Tibial nerve (tissue), 4 donors: ENCODE measurements at places on chromosomes 7 and 10. TPM values are rescaled to one million over a fixed set of nuclear protein-coding genes. Genes with fewer than 3 reads are reported as not detected.

- DNase-seq = no peak
Observed at GRCh38 chr10:108244443-108245228, 1080.1 kb upstream of the SORCS1 start.

DNA sequence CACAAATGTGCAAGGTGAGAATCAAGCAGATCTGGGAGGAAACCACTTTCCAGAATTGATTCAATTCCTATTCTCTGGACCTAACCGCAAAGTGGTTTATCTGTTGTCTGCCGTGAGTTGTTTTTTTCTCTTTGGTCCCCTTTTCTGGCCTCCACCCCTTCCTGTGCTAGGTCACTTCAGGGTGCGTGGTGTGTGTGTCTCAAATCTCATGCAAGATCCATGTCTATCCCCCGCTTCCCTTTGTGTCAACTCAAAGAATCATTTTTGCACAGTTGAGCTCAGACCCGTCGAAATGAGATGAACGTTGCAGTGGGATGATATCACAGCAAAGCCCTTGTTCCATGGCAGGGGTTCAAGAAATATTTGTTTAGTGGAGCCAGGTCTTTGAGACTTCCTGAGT is 184.5 kb downstream of the GATA3 start:
- no peak for DNase-seq

- DNase-seq = no peak
Observed at GRCh38 chr7:43915907-43916306, 9.5 kb upstream of the URGCP start.

GRCh38 chr10:124099604-124100003 is 6.2 kb upstream of the CHST15 start:
- DNase-seq = no peak

DNA sequence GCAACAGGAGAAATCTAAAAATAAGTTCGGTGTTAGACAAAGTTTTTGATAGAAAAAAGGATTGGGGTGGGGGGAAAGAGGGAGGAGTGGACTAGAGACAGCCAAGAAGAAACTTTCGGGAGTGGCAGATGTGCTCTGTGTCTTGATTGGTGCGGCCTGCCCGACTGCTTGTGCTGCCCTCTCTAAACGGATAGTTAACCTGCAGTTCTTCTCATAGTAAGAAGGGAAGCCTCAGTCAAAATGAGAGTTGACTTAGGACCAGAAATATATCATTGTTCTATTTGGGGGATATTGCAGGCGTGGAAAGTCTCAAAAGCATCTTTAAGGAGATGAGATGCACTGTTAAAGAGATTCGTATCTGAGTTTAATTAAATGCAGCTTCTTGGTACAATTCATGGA is 39.3 kb downstream of the UBE3C start:
- no peak for DNase-seq

GRCh38 chr7:138970952-138971351 is 10.2 kb downstream of the KIAA1549 start:
- DNase-seq = no peak

DNA sequence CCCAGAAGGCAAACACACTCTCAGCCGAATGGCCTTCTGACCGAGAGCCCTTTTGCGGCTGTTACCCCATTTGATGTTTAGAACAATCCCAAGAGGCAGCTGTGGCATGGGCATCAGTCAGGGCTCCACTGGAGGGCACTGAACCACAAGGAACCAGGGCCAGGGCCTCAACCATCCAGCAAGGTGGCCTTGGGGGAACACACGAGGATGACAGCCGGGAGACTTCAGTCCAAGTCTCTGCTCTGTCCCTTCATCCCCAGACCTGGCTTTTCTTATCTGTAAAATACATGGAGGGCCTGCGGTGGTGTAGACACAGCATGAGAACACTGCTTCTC is 63.6 kb upstream of the INSIG1 start:
- DNase-seq = no peak

GRCh38 chr10:59283456-59284091 is 78.8 kb downstream of the FAM13C start:
- DNase-seq = no peak

- DNase-seq = no peak
Observed at GRCh38 chr7:29486191-29486700, 77.4 kb upstream of the PRR15 start.

GRCh38 chr7:81298951-81299666 is 380.3 kb upstream of the SEMA3C start:
- DNase-seq = no peak

DNA sequence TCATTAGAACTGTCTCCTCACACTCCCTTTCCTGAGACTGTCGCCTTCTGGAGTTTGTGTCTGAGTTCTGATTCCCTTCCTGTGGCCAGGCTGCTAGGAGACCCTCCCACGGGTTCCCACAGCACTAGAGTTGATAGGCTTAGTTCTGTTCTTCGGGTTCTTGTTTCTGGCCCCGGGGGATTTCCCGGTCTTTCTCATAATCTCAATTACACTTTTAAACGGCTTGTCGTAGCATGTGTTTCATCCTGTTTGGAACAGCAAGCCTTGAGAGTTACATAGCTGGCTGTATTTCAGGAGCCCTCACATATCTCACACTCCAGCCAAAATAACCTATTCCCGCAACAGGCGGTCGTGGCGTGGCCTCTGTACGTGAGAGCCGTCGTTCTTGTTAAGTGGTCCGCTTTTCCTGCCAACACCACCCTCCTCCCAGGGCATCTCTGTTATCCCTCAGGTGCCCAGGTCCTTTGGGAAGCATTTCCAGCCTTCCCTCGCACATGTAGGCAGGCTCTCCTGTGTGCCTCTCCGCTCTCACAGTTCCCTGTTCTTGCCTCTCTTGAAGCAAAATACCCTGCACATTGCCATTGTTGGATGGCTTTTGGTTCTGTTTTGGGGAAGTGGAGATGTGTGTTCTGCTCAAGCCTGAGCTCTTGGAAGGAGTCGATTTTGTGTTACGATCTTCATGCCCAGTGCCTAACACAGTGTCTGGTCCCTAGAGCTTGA is 46.0 kb downstream of the CDC123 start:
- DNase-seq = no peak

GRCh38 chr10:130045091-130045652 is 65.5 kb downstream of the C10orf143 start:
- DNase-seq = no peak

DNA sequence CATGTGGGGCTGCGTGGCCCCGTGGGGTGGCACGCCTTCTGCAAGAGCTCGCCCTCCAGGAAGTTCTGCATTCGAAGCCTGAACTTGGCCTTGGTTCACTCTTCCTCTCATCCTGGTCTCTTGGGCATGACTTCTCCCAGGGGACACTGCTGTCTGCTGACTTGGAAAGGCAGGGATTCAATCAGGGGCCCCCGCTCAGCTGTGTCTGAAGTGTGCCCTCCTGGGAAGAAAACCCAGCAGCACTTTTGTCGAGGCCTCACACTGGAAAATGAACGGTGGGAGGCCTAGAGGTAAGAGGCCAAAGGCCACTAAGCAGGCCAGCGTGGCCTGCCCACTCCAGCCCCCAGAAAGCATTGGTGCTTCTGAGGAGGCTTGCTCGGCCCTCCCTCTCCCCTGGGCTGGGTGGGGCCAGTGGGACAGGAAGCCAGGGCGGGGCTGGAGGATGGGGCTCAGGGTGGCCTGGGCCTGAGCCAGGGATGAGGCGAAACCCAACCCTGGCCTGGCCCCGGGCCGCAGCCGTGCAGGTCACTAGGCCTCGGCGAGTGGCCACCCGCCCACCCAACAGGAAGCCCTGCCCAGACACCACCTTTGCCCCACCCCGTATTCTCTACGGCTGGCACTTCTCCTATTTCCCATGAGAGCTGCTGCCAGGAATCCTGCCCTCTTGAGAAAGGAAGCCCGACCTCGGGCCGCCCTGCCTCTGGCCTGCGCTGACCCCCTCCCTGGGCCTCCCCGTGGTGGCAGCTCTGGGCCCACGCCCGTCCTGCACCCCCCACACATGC is 81.1 kb downstream of the ZMIZ1 start:
- peak; percentile 67 for DNase-seq

- DNase-seq = no peak
Observed at GRCh38 chr10:104288355-104288754, 19.4 kb downstream of the GSTO2 start.

DNA sequence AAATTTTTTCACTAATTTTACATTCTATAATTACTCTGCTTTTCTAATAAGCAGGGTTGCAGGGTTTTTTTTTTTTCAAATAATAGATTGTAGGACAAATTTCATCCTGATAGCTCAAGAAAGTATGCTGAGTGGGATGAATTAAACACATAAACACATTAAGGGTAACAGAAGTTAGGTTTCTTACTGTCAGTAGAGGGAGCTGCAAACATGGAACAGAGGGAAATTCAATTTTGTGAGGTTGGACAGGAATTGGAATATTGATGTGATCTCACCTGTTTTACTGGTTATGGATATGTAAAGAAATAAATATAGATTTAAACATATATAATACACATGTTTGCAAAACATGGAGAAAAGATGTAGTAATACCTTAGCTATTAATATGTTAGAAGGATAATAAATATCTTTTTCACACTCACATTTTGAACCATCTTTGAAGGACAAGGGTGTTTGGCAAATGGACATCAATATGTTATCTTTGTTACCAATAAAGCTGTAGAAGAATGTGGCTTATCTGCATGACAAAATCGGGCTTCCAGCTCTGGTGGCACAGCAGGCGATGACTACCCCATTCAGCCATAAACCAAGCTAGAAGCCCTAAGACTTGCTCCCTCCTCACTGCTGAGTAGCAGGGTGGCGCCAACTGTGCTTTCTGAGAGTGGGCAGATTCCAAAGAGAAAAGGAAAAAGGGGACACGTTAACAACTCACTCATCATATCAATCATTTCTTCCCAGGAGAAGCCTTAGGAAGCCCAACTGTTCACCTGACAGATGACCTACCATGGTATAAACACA is 1257.4 kb downstream of the GATA3 start:
- no peak for DNase-seq

- no peak for DNase-seq
Observed at GRCh38 chr7:111499027-111499426, 63.3 kb downstream of the IMMP2L start.

DNA sequence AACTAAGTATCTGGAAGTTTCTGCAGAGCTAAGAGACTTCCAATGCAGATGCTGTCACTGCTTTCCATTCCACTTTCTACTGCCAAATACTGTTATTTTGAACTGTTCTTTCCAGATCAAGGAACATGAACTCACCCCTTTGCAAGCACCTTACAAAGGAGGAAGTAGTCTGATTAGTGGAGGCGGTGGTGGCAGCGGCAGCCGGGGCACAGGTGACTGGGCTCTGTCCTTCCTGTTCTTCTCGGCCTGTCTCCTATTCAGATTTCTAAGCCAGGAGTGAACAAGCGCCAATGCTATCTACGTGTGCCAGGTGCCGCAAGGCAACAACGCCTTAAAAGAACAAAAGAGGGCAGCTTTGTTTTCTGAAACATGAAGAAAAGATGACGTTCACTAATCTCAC is 44.9 kb downstream of the BEND7 start:
- no peak for DNase-seq

DNA sequence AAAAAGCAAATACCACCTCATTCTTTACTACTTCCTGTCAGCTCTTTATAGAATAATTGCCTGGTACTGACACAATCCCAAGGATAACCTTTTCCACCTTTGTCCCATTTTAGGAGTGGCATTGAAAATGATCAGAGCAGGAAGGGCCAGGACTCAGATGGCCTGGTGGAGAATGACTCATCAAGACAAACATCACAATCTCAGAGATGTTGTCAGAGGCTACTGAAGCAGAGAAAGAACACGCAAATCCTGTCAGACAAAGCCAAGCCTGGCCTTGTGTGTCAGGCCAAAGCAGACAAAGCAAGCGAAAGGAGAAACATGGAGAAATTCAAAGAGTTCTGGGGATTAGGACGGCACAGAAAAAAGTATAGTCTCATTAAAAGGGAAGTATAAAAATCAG is 40.9 kb downstream of the NSUN6 start:
- DNase-seq = no peak

DNA sequence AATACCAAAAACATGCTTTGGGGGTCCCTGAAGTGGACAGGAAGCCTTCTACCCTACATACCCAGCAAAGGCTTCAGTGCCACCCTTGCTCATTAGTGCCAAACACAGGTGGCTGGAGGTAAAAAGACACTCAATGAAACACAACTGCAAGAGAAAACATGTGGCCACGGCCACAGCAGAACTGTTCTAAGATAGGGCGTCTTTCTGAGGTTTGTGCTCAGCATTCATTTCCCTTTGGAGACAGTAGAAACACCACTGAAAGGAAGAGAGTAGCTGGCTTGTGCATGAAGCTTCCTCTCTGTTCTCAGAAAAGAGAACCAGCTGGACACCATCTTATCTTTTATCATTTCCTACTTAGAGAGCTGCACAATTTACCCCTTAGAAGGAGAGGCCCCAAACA is 143.0 kb downstream of the PLXNA4 start:
- DNase-seq = no peak

DNA sequence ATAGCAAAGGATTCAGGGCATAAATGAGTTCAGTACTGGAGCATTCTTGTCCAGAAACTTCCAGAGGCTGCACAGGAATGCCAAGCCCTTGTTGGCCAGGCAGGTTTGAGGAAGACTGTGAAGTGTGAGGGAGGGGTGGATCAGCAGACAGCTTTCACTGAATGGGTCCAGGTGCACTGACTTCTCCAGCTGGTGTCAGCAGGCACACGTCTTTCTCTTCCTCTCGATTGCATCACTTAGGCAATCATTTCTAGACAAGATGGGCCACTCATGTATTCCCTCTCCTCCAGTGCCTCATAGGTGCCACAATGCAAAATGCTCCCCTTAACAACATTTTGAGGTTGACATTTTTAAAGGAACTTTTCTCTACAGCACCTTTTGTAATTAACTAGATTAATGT is 15.6 kb upstream of the PLEKHS1 start:
- no peak for DNase-seq

GRCh38 chr10:88744002-88744401 is 15.8 kb upstream of the LIPN start:
- DNase-seq = no peak

DNA sequence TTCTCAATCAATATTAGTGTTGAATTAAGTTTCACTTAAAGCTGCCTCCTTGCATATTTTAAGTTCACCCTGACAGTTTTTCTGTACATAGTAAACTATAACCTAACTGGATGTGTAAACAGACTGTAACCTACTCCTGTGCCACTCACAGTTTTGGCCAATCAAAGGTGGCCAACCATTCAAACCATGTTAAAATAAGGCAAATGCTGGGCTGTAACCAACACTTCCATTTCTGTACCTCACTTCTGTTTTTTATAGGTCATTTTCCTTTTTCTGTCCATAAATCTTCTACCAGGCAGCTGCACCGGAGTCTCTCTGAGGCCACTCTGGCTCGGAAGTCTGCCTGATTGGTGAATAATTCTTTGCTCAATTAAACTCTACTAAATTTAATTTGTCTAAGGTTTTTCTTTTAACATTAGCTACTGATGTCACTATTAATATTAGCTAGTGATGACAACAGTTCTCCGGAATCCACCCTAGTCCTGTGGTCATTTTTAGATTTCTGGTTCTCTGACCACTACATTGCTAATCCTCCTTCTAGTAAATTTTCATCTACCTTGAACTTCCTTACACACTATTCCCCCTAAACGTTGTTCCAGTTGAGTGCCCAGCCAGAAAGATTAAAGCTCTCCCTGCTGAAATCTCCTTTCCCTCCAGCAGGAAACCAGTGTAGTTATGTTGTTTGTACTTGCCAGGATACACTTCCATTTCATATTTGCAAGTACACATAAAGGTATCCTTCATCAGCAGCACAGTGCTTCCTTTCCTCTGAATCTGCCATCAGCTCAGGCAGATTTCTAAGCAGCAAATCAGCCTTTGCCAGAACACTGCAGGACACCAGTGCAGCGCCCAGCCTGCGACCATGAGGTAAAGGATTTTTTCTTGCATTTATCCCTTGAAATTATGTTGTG is 18.6 kb upstream of the IFIT2 start:
- DNase-seq = no peak

The CFAP70 gene
- 8.6 TPM for total RNA-seq

The A1CF gene
- total RNA-seq = not detected

The CARD11 gene
- 2.0 TPM for total RNA-seq

The BBIP1 gene
- 25.2 TPM for total RNA-seq

The URGCP gene
- 32.0 TPM for total RNA-seq

The MRLN gene
- total RNA-seq = not detected
